NCI-H510A (cell line): ENCODE measurements at places on chromosomes 2 and 18.

DNA sequence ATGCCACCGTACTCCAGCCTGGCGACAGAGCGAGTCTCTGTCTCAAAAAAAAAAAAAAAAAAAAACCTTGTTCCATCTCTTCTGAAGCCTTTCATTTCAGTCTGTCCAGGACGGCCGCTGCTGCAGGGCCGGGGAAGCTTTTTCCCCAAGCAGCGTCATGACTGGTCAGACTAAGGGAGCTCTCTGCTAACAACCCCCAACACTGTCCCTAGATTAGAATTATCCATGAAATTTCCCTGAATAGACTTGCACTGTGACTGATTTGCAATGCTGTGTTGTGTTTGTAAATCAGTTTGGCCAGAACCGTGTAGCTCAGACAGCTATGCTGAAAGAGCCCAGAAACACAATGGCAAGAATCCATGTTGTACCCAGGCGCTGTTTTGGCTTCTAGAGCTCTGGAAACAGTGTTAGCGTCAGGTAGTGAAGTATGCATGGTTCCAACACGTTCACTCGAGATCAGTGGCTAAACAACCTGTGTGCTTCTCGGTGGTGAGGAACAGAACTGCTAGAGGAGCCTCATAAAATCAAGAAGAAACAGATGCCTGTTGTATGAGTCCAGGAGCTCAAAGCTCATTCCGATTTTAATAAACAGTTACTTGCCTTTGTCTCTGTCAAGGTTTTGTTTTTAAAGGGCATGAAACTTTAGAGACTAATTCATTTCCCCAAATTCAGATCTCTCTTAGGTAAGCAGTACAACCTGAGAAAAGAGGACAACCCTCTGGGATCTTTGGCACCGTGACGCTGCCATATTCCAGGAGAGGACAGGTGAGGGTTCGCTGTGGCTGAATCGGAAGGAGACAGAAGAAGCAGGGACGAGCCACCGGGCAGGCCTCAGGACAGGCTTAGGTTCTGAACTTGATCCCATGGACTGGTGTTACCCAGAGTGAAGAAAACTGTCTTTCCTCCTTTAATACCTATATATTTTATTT is 43.5 kb downstream of the GORASP2 start:
- DNase-seq: no peak

DNA sequence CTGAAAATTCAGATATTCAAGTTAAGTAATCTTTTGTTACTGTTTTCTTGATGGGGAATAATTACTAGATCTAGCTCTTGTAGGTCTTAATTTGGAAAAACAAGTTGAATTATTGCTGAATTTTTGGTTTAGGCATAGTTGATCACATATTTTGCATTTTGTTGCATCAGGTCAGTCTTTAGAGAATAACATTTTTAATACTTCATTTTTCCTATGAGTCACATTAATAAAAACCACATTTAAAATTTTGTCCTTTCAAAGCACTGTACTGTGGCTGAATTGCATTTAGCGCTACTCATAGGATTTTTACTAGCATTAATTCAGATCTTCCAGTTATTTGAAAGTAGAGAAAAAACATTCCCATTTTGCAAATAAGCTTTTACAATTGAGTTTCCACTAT is 23.2 kb downstream of the MAP4K4 start:
- no peak for DNase-seq

GRCh38 chr2:172168917-172169346 is 66.2 kb upstream of the DLX2 start:
- no peak for DNase-seq

DNA sequence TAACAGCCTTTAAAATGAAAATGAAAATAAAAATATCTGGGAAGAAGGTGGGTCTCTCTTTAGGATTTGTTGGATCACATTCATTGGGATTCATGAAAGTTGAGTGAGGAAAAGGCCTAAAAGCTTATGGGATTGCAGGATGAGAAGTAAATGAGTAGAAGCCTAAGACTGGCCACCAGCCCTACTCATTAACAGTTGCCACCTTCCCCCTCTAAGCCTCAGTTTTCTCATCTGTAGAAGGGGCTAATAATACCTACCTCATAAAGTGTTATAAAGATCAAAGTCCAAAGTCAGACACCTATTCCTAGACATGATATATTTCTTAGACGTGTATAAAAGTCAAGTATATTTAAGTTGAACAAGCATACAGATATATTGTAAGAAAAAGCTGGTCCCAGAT is 23.8 kb downstream of the RDH14 start:
- DNase-seq: no peak

- no peak for DNase-seq
Observed at GRCh38 chr2:224417361-224417729, 15.4 kb upstream of the FAM124B start.

- DNase-seq: no peak
Observed at GRCh38 chr2:183035954-183036669, 2.1 kb downstream of the NCKAP1 start.
